ENCODE measurements at places on chromosomes 5 and 9.

DNA sequence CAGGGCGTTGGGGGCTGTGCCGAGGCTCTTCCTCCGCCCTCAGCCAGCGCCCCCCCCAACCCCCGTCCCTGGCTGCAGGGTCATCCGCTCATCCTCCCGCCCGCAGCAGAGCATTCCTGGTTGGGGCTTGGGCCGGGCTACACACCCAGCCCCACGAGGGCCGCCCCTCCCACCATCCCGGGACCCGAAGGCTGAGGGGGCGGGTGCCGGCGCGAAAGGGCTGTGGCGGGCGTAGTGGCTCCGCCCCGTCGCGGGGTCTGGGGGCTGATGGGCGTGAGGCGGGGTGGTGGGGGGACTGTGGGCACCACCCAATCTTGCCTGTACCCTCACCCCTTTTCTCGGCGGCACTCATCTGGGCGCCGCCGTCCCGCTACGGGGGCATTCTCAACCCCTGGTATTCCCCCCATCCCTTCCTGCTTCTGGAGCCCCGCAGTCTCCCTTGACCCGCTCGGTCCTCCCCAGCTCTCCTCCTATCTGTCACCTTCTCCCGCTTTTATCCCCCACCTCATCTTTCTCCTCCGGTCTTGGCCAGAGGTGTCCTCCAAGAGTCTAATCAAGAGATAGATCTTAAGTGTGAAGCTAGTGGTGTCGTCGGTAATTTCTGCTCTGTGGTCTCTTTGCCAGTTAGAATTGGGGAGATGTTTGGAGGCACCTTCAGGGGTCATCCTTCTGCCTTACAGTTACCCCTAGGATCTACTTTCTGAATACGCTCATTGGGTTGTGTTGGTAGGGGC lies 1.6 kb downstream of the FER start:
- no peak for DNase-seq

DNA sequence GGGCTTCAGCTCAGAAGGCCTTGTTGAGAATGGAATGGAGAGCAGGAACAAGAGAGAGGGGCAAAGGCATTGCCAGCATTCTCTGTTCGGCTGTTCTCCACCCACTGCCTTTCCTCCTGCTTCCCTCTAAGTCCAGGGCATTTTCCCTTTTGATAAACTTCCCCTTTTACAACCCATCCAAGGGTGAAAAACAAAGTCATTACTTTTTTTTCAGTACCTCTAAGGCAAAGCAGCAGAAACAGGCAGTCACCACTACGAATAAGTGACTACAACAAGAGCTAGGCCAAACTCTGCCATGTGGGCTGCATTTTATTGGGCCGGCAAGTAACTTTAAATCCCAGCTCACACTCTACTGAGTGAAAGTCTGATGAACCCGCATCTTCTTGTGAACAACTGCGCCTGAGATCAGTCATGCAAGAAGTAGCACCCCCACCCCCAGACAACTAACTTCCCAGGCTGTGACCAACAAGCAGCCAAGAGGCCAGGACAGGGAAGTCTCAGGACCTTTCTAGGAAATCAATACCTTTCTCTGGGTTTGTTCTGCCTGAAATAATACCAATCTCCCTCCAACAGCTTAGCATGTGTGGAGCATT lies 13.1 kb downstream of the IL7R start:
- no peak for DNase-seq

GRCh38 chr9:78406146-78406545 lies 109.2 kb downstream of the PSAT1 start:
- no peak for DNase-seq

DNA sequence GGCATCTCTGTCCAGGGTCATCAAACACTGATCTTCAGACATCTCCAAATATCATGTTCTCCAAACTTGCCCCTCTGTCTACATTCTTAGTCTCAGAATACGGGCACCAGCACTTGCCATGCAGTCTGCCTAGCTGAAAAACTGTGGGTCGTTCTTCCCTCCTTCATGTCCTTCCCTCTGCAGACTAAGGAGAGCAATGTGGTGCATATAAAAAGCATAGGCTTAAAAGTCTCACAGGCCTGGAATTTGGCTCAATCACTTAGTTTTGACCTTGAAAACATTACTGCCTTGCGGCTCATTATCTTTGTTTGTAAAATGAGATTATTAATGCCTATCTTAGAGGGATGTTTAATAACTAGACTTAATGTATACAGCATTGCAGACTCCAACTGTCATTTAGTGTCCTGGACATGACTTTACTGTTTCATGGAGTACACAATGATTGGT lies 362.8 kb downstream of the NPR3 start:
- DNase-seq: no peak

DNA sequence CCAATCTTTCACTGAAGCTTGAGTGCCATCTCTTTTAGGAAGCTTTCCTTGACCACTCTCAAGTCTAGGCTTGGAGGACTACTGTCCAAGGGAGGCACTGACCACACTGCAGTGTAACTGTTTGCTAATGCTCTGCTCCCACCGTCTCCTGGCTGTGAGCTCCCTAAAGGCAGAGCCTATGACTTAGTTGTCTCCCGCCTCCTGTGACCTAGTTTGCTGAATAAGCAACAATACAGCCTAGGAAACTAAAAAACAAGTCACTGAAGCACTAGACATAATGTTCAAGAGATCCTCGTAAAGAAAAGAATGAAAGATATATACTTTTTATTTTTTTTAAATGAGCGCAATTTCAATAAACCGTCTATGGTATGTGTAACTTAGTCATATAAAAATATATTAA lies 31.4 kb downstream of the LIX1 start:
- no peak for DNase-seq

DNA sequence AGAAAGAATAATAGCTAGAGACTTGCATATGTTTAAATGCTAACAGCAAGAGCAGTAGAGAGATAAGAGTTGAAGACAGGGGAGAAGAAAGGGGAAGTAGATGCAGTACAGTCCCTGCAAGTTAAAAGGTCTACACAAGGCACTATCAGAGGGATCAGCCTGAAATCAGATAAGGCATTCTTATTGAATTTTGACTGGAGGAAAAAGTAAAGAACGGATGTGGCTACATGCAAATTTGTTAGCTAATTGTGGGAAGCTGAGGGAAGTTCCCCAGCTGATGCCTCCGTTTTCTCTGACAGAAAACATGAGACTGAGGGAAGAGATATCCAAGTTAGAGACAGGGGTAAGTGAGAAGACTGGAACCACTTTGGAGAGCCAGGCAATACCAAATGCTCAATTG lies 12.9 kb upstream of the RHOBTB3 start:
- DNase-seq: peak; percentile 31

- no peak for DNase-seq
Measured at GRCh38 chr5:151151793-151152192, 5.8 kb downstream of the ANXA6 start.

- no peak for DNase-seq
Measured at GRCh38 chr5:57442080-57442839, 40.4 kb downstream of the ACTBL2 start.

DNA sequence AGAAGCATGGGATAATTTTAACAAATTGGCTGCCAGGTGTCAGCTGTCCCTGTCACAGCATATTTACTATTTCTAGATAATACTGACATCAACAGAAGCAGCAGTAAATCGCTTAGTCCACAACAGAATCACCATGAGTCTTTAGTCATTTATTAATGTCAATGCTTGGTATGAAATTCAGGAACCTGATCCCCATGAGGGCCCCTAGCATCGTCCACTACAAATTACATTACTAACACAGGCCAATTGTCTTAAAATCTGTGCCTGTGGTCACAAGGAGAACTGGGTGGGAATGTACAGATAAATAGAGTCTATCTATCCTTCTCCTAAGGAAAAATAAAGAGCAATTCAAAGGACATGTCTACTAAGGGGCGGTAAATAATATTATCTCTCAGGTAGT lies 76.1 kb downstream of the TSSK1B start:
- no peak for DNase-seq

GRCh38 chr5:56610093-56610698 lies 205.2 kb upstream of the MAP3K1 start:
- no peak for DNase-seq

DNA sequence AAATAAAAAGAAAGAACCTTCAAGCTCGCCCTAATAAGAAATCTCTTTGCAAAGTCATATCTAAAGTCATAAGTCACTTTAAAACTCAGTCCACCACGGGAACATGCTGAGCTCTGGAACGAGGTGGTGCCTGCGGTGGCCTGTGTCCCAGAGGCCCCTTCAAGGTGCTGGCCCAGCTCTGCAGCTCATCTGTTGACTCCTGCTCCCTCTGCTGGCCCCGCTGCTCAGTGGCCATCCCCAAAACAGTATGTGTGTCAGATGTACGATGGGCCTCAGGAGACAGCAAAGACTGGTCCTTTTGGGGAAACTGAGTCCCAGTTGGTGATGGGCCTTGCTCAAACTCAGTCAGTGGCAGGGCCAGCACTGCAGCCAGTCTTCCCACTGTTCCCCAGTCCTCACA lies 22.8 kb upstream of the FOXB2 start:
- DNase-seq: no peak

DNA sequence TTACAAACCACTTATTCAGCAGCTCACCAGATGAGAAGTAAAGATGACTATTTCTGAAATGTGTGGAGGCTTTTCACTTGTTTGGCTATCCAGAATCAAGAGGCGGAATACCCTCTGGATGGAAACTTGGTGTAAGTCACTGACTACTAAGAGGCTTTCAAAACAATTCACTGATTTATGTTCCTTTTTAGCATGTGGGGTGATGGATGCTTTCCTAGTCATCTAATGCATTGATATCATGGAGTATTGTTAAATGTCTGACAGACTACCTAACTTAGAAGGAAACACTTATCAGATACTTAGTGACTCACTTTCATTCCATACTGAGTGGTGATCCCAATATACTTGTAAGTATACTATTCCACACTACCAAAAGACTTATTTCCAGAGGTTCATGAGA lies 141.4 kb downstream of the PLK2 start:
- DNase-seq: no peak

GRCh38 chr9:621201-621855 lies 220.2 kb upstream of the DMRT1 start:
- no peak for DNase-seq

DNA sequence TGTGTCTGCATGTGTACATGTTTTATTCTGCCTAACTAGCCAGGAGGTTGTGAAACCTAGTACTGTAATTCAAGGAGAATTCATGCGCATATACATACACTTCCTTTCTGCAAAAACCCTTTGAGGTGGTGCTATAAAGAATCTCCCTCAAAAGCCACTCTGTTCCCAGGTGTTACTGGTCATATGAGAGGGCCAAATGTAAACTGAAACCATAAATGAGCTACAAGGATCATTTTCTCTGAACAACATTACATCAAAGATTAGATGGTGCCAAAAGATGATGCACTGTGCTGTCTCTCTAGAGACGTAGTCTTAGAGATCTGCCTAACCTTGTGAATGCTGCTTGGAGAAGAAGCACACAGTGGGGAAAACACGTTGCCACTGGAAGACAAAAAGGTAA lies 15.7 kb downstream of the NREP start:
- DNase-seq: no peak

GRCh38 chr5:54658010-54658409 lies 140.5 kb downstream of the SNX18 start:
- DNase-seq: no peak

GRCh38 chr5:96503501-96504236 lies 70.6 kb upstream of the PCSK1 start:
- DNase-seq: no peak

- DNase-seq: no peak
Measured at GRCh38 chr9:94042516-94043360, 41.5 kb upstream of the PTPDC1 start.

DNA sequence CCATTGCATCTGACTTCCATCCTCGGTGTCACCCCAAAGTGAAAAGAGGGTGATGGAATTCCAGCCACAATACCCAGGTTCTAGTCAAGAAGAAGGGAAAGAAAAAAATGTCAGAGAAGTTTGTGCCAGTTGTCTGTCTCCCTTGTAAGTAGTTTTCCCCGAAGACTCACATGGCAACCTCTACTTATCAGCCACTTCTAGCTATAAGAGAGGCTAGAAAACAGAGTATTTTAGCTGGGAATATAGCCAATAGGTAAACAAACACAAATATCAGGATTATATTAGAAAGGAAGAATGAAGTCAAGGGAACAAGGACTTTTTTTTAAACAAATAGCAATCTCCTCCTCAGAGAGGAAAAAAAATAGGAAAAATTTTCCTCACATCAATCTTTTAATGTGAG lies 12.2 kb upstream of the ISL1 start:
- no peak for DNase-seq

DNA sequence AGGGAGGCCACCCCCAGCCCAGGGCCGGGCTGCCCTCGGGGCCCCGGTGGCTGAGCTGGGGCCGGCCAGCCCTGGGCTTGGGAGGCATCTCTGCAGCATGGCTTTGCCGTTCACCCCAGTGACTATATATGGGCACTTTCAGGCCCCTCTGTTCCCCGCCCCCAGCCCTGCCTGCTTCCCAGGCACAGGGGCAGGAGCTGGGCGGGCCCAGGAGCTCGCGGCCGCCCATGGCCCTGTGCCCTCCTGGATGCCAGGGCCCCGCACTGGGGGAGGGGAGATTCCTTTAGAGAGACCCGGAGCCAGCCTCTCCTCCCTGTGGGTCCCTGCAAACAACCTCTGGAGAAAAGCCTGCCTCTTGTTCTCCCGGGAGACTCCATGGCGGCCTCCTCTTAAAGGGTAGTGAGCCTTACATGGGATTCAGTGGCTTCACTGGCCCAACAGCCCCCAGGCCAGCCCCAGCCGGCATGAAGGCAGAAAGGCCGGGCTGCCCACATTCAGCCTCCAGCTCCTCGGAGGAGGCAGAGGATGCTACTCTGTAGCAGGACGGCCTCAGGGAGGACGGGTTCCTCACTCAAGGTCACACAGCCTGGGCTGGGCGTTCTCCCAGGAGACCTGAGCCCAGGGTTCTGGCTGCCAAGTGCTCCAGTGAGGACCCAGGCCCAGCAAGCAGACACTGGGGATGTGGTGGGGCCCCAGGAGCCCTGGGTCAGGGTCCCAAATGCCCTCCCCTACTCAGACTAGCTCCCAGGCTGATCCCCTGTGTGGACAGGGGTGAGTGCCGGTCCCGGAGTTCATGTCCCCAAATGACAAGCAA lies 4.1 kb downstream of the NACC2 start:
- DNase-seq: no peak

DNA sequence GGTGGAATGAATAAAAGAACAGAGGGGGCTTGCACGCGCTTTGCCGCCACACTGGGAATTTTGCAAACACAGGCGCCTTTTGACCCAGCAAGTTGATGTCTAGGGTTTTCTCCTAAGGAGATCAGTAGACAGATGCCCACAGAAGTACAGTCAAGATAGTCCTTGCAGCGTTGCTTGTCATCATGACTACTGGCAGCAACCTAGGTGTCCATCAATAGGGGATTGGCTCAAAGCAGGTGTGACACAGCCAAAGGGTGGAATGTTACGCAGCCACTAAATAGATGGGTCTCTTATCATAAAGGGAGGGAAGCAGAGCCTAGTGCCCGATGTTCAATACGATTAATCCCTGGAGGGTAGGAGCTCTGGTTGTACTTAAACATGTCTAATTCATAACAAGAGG lies 63.8 kb upstream of the GGTA1 start:
- DNase-seq: no peak

DNA sequence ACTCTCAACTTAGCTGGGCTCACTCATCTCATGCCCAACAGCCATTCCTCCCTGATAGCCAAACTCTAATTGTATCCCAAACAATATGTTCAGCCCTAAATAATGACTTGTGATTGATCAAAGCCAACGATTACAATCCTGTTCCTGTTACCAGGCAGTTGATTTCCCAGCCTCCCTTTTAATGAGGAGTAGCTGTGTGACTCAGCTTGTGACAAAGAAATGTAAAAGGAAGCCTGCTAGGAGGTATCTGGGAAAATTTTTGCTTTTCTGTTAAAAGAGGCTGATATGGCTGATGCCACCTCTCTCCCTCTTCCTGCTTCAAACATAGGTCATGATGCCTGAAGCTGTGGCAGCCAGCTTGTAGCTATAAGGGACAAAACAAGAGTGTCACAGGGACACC lies 19.6 kb upstream of the ENC1 start:
- no peak for DNase-seq

Data from naive thymus-derived CD4-positive, alpha-beta T cell (primary cell).